ENCODE measurements at places on chromosomes 6 and 20.
A peak's percentile ranks its signal among the peaks of the same experiment; 100 is the strongest.

GRCh38 chr20:52941808-52942207, 30.4 kb upstream of the TSHZ2 start:
- no peak for DNase-seq

- no peak for DNase-seq
These were observed 22.3 kb upstream of the THEMIS start for GRCh38 chr6:127923135-127923534.

DNA sequence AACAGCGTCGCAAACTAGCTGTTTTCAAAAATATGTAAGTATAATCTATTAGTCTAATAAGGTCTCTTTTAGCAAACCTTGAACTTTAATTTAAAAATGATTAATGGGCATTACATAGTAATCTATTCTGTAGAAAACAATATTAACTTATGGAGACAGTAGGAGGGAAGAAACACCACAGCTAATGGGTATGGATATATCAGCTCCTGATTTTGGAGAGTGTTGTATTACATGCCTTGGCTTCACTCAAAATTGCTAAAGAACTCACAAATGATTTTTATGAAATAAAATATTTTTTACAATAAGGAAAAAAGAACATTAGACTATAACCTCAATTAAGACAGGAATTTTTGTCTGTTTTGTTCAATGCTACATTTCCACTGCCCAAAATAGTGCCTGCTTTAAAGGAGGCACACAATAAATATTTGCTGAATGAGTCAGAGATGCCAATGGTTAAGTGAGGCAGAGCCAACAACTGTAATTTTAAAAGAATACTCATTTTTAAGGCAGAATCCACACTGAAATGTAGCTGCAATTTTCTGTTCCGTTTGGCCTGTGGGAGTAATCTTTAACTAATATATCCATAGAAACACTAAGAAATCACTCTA, 15.7 kb downstream of the ATG5 start:
- peak; percentile 61 for DNase-seq

GRCh38 chr6:129634411-129635230, 75.4 kb downstream of the ARHGAP18 start:
- DNase-seq: no peak

GRCh38 chr6:141593311-141593710, 539.4 kb upstream of the GJE1 start:
- DNase-seq: no peak

DNA sequence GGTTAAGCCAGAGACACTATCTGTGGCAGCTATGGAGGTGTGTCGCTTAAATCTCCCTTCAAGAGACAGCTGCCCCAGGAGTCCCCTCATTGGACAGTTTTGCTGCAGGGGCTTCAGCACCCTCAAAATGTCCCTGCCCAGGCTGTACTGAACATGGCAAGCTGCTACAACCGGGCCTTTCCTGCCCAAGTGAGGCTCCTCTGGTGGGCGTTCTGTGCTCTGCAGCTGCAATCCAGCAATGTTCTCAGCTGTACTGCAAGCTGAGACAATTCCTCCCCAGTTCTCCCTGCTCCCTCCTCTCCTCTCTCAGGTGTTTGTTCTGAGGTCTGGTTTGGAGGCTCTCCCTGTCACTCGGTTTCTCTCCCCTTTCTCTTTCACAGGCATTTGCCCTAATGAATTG, 190.8 kb upstream of the LAMP5 start:
- no peak for DNase-seq

DNA sequence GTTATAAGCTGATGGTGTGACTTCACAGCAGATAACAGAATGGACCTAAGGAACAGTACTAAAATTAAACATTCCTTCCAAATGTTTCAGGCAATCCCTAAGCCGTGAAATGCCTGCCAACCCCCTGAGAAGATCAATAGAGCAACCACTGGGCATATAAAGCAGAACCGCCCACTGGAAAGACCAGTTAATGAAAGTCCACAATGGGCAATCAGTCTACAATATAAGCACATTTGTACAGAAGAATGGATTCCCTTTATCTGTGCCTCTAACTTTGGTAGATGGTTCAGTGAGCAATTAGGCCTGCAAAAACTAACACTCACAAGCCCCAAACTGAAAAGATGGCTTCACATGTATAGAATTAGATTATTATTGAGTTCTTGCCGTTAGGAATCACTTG, 286.6 kb downstream of the UBE3D start:
- no peak for DNase-seq

- no peak for DNase-seq
These were observed 89.9 kb upstream of the RALGAPA2 start for GRCh38 chr20:20802328-20802727.

- DNase-seq: no peak
These were observed 1.1 kb downstream of the PAX1 start for GRCh38 chr20:21706261-21707195.

DNA sequence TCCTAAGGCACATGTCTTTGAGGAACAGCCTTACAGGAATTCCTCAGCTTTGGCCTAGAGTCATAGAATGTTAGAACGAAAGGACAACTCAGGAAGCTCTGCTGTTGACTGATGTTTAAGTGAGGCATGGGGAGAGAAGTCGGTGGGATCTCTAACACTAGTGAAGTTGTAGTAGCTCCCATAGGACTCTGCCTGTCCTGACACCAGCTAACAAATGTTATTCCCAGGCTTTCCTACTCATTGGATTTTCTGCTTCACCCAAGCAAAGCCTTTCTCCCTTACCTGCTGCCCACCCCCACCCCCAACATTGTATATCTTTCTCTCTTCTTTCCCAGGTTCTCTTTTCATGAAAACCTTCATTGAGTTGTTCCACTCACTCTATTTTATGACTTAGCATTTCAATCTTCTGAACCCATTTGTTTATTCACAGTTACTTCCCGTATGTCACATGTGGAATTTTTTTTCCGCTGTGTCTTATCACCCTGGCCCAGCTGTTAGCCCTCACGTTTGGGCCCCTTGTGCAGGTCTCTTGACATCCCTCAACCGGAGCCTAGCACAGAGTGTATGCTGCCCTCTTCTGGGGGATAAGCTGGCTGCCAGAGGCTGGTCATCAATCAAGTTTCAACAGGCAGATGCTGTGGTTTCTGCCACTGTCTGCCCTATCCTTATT, 39.2 kb upstream of the RNF8 start:
- DNase-seq: no peak

DNA sequence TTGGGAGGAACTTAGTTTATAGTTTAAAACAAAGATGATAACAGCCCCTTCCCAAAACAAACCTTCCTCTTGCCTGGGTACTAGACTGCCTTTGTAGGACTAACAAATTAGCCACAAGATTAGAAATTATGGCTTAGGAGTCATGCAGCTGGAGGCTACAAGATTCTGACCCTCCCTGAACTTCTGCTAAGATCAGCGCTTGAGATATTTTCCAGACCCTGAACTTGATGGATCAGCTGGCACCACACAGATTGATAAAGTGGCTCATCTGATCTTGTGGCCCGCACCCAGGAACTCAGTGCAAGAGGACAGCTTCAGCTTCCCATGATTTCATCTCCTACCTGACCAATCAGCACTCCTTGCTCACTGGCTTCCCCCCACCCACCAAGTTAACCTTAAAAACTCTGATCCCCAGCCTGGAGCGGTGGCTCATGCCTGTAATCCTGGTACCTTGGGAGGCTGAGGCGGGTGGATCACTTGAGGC, 5.9 kb upstream of the SERINC3 start:
- DNase-seq: no peak

- DNase-seq: no peak
These were observed 298.8 kb downstream of the FOXA2 start for GRCh38 chr20:22285555-22285954.

DNA sequence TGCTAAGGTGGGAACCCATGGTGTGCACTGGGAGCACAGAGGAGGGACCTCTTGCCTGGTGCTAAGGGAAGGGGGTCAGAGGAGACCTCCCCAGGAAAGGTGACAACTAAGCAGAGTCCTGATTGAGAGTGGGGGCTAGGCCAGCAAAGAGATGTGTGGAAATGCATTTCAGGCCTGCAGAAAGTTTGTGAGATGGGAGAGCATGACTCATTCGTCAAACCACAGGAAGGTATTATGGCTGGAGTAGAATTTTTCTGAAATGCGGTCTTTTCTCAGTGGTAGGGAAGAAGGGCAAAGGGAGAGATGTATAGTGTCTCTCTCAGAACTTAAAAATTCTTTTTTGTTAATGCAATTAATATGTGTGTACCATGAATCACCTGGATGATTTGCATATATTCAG, 23.6 kb upstream of the EDN1 start:
- DNase-seq: no peak

GRCh38 chr20:16556301-16556700, 16.9 kb downstream of the KIF16B start:
- DNase-seq: peak; percentile 42

DNA sequence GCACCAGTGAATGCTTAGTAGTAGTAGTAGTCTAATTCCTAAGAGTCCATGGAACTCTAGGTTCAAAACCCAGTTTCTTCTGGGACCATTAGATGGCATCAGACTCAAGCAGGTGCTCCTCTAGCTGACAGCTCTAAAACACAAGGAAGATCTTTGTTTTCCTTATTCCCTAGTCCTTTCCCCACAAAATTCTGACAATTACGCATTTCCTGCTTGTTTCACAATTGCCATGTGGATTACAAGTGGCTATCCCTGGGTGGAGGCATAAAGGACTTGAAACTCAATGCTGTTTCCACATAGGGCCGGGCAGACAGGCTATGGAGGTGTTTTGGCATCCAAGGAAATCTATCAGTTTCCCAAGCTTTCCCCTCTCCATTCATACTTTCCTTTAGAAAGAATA, 9.2 kb upstream of the HLA-DOB start:
- DNase-seq: peak; percentile 75

DNA sequence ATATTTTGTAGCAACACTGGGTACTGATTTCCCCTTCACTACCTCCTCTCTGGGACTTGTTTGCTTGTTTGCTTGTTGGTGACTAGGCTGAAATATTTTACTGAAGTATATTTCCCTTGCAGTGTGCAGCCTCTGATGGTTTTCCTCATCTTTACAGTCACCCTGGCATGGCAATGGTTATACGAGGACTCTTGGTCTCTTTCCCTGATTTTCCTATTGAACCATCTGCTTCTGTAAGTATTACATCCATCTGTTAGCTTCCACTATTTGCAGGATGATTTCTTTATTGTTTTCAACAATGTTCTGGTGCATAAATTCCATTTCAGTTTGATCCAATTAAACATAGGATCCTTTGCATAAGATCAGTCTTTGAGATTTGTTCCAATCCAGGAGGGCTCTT, 465.1 kb downstream of the MEI4 start:
- no peak for DNase-seq

DNA sequence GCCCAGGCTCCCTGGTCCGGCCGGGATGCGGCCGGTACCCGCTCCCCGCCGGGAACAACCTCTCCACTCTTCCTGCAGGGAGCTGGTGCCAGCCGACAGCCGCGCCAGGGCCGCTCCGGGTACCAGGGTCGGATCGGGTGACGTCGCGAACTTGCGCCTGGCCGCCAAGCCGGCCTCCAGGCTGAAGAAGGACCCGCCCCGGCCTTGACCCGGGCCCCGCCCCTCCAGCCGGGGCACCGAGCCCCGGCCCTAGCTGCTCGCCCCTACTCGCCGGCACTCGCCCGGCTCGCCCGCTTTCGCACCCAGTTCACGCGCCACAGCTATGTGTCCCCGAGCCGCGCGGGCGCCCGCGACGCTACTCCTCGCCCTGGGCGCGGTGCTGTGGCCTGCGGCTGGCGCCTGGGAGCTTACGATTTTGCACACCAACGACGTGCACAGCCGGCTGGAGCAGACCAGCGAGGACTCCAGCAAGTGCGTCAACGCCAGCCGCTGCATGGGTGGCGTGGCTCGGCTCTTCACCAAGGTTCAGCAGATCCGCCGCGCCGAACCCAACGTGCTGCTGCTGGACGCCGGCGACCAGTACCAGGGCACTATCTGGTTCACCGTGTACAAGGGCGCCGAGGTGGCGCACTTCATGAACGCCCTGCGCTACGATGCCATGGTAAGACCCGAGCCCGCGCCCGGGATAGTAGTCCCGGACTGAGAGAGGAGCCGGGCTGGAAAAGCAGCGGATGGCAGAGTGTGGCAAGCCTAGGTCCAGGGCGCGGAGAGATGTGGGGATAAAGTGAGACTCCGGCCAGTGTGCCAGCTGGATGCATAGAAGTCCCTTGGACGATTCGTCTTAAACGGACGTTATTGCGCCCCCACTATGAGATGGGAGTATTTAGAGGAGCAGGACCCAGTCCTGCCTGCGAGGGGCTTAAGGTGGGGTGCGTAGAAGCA, at the start of gene NT5E:
Gene NT5E, plus strand, starts transcription at position 266 of the 942 bp plus-strand sequence. Its CDS starts 57 bp downstream, at position 323.
- DNase-seq: peak; percentile 74

DNA sequence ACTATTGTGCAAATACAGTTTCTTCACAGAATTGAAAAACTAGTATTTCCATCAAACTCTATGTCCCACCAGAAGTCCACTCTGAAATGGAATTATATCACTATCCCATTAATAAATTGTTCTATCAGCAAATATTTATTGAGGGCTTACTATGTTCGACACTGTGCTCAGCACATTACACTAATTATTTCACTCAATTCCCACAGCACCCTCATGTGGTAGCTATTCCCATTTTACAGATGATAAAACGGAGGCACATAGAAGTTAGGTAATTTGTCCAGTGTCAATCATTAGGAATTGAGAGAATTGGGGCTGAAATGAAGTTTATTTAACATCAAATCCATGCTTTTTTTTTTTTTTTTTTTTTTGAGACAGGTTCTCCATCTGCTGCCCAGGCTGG, 52.5 kb downstream of the MKKS start:
- DNase-seq: no peak

DNA sequence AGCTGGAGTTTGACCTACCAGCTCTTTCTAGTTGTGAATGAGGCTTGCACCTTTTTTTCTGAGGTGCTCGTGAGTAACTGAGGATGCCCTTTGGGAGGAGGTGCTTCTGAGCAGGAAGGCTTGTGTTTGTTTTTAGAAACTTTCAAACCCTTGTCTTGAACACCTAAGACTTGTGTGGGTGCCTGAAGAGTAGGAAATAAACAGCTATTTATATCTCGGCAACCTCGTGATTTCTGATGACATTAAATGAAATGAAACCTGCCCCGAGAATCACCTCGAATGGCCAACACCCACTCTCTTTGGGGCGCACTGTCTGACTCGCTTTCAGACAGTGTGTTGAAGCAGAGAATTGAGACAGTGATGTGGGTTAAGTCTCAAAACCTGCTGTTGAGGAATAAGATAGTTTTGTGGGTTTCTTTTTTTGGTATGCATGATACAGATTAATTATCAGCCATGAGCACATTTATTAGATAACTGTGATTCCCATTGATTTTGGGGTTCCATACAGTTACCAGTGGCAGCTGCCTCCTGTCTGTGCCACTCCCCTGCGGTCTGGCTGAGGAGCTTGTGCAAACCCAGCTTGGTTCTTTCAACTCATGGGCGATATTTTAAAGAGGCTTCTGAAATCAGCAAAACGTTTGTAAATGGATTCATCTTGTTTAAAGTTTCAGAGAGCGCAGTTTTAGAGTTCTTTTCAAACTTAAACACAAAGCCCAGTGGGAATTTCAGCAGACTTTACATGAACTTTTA, 8.4 kb downstream of the IRF4 start:
- no peak for DNase-seq

DNA sequence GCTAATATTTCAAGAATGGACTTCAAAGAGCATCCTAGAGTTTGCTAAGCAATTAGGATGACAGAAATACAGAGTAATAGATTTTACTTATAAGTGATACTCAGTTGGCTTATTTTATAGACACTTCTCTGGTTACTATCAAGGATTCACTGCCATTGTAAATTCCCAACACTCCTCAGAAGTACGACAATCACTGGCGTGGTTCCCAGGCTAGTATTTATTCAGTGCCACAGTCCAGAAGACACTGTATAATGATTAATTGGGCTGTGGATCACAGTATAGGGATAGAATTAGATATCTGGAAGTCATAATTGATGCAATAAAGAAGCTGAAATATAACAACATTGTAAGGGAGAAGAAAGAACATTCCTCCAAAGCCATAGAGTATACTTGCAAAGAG, 15.7 kb downstream of the MANEA start:
- DNase-seq: no peak

Data from foreskin melanocyte (primary cell).